ENCODE measurements at places on chromosomes 1 and 21.
A peak's percentile ranks its signal among the peaks of the same experiment; 100 is the strongest.

DNA sequence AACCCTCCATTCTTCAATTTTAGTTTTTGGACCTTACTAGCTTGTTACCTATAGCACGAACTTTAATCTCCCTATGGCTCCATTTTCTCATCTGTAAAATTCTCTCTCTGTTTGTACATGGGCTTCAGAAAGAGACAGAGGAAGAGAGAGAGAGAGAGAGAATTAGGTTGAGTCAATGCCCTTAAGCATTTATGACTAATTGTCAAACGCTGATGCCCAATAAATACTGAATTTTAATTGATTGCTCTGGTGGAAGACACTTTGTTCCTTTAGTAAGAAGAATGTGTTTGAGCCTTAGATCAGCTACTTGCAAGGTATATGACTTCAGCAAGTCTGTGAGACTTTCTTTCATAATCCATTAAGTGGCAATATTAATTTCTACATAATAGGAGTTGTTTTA is 743.1 kb upstream of the ADGRL4 start:
- peak; percentile 2 for DNase-seq

DNA sequence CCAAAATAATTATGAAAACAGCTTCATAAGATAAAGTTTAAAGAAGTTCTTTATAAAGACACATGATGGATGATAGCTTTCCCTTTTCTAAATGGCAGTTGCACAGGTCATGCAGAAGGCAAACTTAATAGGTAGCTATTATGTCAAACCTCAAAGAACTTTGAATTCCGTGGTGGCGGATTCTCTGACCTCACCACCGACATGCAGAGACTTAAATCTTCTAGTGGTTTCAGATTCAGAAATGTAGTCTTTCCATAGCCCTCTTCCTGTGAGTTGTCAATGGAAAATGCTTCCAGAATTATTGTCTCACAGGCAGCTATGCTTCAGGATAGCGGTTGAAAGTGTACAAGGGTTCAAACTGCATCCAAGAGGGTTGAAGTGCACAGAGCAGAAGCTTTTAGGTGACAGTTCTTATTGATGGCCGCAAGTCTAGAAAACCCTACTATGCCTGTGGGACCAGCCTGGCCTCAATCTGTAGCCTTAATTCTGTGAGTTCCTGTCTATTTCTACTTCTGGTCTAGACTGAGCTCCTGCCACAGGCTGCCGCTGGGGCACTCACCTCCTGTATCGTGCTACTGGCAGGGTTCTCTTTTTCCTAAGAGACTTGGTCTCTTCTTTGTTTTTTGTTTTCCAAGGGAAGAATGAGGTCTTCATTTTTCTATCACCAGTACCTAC is 117.0 kb upstream of the ERRFI1 start:
- peak; percentile 34 for DNase-seq

DNA sequence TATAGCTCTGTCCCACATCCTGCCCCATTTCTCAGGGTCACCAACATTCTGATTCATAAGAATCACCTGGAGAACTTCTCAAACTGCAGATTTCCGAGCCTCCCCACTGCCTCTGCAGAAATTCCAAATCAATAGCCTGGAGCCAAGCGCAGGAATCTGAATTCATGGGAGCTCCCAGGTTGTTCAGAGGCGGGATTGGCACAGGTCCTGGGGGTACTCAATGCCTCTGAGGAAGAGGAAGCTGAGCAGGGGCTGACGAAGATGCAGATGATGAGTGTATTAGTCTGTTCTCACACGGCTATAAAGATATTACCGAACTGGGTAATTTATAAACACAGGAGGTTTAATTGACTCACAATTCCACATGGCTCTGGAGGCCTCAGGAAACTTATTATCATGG is 455.5 kb downstream of the MATN1 start:
- DNase-seq, result no peak

- DNase-seq, result peak; percentile 36
These were observed 77.7 kb downstream of the RAVER2 start for GRCh38 chr1:64822621-64823020.

DNA sequence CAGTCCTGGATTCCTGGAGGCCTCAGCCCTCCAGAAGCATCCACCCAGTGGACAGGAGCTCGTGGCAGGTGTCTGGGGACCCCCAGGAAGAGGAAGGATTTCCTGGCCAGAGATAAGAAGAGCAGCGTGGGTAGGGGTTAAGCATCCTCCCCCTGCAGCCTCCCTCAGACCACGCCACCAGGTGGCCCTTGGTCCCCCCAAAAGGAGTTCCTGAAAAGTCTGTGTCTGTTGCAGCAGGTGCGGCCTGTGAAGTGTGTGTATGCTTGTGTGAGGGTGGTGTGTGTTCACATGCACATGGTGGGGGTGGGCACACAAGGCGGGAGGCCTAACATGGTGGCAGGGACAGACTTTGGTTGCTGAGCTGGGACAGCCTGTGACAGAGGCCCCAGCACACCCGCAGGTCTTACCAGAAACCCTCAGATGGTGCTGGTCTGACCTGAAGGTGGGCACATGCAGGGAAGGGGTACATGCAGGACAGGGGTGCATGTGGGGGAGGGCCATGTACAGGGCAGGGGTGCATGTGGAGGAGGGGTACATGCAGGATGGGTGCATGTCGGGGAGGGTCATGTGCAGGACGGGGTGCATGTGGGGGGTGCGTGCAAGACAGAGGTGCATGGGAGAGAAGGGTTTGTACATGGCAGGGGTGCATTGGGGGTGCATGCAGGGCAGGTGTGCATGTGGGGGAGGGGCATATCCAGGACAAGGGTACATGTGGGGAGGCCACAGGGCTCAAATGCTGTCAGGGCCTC is 18.2 kb upstream of the RUNX3 start:
- DNase-seq, result no peak

- DNase-seq, result no peak
These were observed 70.4 kb upstream of the BACH1 start for GRCh38 chr21:29228306-29228705.

- peak; percentile 41 for DNase-seq
These were observed 8.1 kb downstream of the DNASE2B start for GRCh38 chr1:84406346-84406861.

- no peak for DNase-seq
These were observed 262.5 kb downstream of the GRIK3 start for GRCh38 chr1:36771660-36772284.

DNA sequence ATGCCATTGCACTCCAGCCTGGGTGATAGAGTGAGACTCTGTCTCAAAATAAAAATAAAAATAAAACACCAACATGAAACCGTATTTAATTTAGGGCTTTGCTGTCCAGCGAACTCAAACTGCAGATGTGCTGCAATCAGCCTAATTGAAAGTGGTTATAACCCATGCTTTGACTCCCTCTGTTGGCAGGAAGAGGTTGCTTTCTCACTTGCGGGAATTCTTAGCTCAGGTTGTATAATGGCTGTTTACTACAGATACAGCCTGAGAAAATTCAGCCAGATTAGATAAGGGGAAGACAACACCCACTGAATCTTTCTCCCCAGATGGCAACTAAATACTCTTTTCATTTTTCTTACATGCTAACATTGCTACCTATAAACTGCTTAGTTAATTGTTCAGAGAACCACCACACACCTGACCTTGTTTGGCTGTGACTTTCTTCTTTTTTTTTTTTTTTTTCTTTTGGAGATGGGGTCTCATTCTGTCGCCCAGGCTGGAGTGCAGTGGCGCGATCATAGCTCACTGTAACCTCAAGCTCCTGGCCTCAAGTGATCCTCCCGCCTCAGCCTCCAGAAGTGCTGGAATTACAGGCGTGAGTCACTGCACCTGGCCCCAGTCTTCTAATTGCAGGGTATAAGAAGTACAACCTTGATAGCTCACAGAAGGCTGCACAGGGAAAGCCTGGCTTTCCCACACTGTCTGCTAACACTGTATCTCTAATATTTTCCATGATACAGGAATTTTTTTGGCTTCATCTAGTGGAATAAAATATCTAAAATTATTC is 34.6 kb downstream of the DNTTIP2 start:
- peak; percentile 84 for DNase-seq

- peak; percentile 69 for DNase-seq
These were observed 13.4 kb downstream of the SWT1 start for GRCh38 chr1:185170291-185170848.

GRCh38 chr1:172638885-172639831 is 19.7 kb upstream of the FASLG start:
- DNase-seq, result peak; percentile 89

GRCh38 chr1:159881622-159882526 is 18.1 kb downstream of the CFAP45 start:
- DNase-seq, result peak; percentile 98

- peak; percentile 54 for DNase-seq
These were observed 101.5 kb upstream of the GADD45A start for GRCh38 chr1:67583462-67583950.
